T-helper 2 cell (primary cell): ENCODE measurements at places on chromosomes 7 and 10.

DNA sequence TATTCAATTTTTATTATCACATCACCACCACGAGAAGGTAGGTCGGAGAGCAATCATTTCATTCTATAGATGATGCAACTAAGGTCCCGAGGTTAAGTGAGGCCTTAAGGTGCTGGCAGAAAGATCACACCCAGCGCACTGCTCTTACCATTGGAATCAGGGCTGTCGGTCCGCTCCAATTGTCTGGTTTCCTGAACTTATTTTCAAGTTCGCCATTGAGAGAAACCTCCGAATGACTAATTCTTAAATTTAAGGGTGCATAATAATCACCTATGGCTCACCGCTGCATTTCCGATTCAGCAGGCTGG, 625 bp upstream of the GSTO2 start:
- no peak for DNase-seq

- no peak for DNase-seq
Measured at GRCh38 chr10:26937371-26937770, 76.6 kb upstream of the ABI1 start.

DNA sequence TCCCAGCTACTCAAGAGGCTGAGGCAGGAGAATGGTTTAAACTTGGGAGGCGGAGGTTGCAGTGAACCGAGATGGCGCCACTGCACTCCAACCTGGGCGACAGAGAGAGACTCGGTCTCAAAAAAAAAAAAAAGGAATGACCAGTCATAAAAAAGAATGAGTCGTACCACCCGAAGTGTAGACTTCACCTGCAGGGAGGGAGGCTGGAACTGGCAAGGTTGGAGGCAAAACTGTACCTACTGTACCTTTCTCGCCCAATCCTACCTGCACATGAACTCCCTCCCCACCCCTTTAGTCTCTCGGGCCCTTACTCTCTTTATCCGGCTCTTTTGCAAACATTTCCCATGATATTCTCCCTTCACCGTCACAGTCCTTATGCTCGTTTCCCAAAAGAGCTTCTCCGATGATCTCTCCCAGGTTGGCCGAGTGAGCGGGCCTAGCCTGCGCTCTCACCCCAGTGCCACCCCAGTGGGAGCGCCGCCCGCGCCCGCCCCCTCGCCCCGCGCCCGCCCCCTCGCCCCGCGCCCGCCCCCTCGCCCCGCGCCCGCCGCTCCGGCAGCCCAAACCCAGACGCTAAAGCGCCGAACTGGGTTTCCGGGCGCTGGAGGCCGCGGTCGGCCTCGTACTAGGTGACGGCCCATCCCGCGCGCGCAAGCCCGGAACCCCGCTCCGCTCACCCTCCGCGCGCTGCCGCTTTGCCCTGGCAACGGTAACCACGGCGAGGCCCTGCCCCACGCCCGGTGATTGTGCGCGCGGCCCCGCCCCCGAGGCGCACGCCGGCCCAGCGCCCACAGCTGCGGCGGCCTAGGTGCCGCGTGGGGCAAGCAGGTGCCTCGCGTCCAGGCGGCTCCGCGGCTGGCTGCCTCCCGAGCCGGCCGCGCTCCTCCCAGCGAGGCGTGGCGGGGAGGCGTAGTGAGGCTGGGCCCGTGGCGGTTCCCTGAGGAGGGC, at the start of gene SMKR1:
Gene SMKR1, plus strand, starts transcription at position 772 of the 948 bp plus-strand sequence. CDS start 294 bp downstream, outside the sequence.
- DNase-seq = peak; percentile 92

DNA sequence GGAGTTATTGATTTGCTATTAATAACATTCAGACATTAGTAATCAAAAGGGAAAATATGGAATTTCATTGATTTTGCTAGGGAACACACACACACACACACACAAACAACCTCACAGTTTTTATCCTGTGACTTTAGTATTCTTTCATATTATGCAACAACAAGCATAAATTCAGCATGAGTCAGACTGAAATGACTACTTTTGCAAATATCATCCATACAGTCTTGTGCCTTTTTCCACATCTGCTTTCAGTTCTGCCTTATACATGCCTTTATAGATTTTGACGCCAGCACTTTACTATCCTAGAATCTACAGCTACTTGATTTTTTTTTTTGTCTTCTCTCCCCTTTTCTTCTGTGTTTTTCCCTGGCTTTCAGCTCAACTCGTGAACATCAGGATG, 975.8 kb upstream of the LRRTM3 start:
- DNase-seq = no peak

DNA sequence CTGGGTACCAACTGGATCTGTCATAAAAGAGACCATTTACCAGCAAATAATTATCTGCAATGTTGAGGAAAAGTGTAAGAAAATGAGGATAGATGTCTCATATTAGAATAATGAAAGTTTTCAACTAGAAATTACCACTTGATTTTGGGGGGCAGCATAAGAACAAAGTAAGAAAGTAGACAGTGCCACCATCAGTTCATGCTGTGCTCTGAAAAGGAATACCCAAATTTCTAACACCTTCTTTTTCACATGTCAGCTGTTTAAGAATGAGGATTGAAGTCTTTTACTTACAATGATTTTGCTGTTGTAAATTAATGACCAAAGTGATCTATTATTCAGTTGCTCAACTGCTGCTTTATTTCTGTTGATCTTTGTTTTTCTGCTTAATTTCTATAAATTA, 578.3 kb downstream of the ETV1 start:
- DNase-seq = no peak

DNA sequence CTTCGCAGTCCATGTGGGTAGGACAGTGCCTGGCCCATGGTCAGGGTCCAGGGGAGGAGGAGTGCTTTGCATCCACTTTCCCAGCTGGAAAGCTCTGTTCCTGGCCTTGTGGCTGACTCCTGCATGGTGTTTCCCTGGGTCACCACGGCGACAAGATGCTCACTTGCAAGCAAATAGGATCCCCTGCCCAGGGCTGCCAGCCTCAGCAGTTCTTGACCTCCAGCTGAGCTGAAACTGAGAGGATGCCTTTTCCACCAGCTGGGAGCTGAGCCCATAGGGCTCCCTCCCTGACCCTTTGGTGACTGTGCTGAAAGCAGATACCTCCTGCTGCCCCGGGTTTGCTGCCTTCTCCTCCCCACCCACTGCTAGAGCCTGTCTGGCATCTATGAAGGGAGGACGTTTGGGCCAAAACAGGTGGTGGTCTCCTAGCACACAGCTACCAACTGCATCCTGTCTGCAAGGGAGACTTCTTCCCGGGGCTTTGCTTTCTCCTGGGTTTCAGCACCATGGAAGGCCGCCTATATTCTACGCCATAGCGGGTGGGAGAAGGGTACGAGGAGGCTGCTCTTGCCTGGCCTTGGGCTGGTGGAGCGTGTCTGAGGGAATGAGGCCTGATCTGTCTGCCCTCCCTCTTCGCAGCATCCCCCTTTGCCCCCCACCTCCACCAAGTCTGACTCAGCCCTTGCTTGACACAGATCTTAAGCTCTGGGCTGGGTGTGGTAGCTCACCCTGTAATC, 34.4 kb downstream of the UBTD1 start:
- DNase-seq = no peak

- no peak for DNase-seq
Measured at GRCh38 chr10:75827587-75828021, 396.2 kb downstream of the LRMDA start.

DNA sequence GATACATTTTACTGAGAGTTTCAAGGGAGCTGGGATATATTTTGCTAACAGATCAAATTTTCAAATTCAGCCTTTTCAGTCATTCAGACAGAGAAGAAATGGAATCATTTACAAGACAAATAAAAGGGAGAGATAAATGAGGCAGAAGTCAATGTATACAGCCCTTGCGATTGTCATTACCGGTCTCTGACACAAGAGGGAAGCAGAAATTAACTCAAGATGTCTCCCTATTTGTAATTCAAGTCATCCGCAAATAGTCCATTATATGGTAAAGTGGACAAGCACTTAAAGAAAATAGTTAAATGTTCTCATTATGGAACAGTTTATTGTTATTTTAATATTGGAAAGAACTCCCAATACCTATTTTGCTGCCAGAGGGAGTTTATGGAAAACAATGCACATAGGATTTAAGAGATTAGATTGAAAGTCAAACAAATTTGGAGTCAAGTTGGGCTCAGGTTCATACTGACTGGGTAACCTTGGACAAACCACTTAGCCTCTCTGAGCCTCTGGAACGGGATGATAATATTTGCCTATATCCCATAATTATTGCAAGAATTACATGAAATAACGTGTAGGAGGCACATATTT, 89.3 kb upstream of the PRKCQ start:
- DNase-seq = no peak
